Fibroblast of skin of right biceps (primary cell): ENCODE measurements at places on chromosomes 7 and 10.

GRCh38 chr7:155248366-155248756 is 49.3 kb upstream of the INSIG1 start:
- DNase-seq: no peak

- DNase-seq: no peak
These were observed 128.2 kb downstream of the SEMA3E start for GRCh38 chr7:83520726-83521125.

DNA sequence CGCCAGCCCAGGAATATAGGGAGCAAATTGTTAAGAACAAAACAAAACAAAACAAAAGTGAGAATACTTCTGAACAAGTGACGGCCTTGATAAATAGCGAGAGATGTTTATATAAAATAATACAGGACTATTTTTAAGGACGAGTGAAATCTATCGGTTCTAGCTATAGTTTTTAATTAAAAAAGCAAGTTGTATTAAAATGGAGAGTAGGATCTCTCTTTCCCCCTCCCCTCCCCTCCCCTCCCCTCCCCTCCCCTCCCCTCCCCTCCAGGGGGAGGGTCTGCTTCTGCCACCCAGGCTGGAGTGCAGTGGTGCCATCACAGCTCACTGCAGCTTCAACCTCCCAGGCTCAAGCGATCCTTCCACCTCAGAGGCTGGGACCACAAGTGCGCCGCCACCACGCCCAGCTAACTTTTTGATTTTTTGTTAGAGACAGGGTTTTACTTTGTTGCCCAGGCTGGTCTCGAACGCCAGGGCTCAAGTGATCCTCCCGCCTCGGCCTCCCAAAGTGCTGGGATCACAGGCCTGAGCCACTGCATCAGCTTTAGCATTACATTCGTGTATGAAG is 440 bp upstream of the TCAF1 start:
- no peak for DNase-seq

DNA sequence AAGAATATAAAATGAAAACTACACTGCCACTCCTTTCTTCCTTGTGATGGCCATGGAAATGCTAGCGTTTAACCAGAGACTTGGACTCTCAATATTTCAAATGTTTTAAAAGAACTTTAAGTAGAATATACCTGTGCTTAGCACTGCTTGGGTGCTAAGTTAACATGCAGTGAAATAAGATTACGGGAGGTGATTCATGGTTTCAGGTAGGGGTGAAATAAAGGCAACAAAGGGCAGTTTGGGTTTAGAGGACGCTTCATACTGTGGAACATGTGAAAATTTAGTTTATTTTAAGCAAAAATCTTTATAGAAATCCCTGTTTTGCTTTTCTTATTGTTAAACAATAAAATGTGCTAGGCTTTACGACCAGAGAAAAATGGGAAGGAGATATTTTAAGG is 94.0 kb downstream of the PTPRZ1 start:
- no peak for DNase-seq

DNA sequence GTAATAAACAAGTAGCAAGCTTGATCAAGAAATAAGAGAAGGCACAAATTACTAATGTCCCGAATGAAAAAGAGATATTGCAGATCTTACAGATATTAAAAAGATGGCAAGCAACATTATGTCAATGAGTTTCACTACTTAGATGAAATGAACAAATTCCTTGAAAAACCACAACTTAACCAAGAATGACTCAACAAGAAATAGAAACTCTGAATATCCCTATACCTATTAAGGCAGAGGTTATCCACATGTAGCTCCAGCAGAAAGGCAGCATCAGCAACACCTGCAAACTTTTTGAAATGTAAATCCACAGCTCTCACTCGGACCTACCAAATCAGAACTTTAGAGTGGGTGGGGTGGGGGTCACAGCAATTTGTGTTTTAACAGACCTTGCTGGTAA is 33.6 kb downstream of the PDE1C start:
- DNase-seq: peak; percentile 49

DNA sequence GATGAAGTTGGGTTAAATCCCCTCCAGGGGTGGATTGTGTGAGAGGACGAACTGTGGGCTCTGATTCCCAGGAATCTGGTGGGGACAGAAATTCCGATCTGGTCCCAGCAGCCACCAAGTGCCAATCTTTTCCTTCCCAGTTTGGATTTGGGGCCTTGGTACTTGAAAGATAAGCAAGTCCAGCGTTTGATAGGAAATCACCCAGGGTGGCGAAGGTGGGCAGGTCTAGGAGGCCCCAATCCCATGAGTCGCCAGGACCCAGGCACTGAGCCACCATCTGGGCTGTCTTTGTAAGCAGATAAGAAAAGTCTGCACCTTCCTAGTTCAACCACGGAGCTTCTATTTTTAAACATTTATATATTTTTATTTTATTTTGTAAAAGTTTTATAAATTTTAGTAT is 122.6 kb upstream of the LSM8 start:
- DNase-seq: no peak

- no peak for DNase-seq
These were observed 191.0 kb downstream of the DGKI start for GRCh38 chr7:137655804-137656203.

DNA sequence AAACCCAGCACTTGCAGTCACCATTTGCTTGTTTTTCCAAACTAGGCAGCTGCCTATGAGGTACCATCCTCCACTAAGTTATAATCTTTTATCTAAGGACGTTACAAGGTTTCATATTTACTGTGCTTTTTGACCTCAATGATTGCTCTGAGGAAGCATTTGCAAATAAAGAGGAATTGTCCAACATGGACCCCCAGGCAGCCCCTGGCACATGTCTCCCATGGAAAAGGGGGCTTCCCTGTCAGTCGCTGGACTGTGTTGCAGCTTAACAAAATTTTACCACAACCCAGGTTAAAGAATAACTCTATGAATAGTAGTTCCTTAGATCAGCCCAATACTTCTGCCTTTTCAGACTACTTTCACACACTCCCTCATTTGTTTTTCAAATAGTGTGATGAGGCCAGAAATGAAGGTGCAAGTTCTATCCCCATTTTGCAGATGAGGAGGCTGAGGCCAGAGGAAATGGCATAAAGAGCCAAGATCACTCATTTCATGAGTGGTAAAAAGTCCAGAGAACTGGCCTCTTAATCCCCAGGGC is 52.8 kb upstream of the ZPBP start:
- no peak for DNase-seq

- no peak for DNase-seq
These were observed 150.9 kb downstream of the CPED1 start for GRCh38 chr7:121139427-121139826.

DNA sequence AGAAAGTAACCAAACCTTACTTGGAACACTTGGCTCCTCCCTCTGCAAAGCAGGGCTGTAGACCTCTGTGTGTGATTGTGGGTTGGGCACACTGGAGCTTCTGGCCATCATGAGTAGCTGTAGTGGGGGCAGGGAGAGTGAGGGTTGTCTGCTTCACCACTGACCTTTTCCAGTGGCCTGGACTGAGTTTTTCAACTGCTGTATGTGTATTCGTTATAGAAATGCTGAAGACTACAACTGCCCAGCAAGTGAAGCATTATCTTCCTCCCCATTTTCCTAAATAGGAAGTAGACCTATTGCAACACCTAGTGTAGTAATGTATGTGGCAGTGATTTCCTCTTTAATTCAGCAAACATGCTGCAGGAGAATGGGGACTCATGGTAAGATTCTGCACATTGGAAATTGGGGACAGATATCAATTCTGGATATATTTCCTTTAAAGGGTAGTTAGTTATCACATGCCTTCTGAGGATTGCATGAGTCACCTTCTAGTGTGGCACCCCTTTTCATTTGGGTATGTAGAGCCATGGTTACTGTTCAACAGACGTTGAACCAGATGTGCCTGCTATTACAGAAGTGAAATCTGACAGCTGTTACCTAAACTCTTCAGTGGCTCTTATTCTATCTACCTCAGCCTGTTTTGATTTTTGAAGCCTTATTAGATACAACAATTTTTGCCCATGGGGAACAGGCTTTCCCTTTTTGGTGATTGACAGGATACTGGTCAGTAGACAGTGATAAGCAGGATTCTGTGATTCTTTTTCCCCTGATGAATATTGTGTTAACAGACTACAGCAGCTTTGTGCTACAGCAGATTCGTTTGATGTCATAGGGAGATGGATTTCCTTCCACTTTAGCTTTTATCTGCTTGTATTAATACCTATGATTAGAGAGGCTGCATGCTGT is 130.9 kb downstream of the SND1 start:
- DNase-seq: no peak

DNA sequence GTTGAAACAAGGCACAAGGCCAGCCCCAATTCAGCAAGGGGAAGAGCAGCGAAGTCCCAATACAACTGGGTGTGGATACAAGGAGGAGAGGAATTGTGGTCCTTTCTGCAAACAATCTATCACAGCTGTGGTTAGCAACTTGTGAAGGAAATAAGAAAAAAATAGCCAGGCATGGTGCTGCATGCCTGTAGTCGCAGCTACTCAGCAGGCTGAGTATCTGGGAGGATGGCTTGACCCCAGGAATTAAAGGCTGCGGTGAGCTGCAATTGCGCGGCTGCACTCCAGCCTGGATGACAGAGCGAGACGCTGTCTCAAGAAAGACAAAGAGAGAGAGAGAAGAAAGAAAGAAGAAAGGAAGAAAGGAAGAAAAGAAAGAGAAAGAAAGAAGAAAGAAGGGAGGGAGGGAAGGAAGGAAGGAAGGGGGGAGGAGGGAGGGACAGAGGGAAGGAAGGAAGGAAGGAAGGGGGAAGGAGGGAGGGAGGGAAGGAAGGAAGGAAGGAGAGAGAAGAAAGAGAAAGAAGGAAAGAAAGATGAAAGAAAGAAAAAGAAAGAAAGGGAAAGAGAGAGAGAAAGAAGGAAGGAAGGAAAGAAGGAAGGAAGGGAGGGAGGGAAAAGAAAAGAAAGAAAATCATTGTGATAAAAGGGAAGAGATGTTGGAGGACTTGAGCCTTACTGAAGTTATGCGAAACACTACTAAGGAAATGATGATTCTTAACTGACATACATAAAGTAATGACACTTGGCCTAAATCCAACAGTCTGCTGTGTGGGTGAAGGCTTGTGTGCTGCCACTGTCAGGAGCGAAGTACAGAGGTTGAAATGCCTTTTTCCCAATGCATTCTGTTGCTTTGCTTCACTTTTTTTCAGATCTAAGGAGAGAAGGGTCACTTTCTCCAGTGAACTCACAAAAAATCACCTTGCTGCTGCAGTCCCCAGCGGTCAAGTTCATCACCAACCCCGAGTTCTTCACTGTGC is 117.0 kb upstream of the STK17A start:
- DNase-seq: peak; percentile 62

- peak; percentile 93 for DNase-seq
These were observed 1.7 kb upstream of the NEURL1 start for GRCh38 chr10:103491729-103492364.

DNA sequence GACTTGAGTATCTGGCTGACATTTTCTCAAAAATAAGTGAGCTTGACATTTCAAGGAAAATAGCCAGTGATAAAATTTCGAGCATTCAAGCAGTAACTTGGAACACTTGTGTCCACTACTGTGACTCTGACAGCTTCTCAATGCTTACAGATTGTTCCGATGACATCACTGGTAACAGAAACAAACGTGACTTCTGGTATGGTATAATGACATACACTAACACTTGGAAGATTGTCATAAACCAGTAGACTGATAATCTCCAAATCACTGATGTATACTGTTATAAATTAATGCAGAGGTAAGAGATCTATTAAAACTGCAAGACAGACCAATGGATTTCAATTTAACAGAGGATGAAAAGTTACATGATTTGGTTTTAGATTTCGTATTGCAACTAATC is 6.5 kb downstream of the MINDY3 start:
- DNase-seq: no peak

GRCh38 chr10:97532935-97533671 is 34.4 kb downstream of the UBTD1 start:
- DNase-seq: peak; percentile 37
